ENCODE measurements at places on chromosomes 1 and 21.

DNA sequence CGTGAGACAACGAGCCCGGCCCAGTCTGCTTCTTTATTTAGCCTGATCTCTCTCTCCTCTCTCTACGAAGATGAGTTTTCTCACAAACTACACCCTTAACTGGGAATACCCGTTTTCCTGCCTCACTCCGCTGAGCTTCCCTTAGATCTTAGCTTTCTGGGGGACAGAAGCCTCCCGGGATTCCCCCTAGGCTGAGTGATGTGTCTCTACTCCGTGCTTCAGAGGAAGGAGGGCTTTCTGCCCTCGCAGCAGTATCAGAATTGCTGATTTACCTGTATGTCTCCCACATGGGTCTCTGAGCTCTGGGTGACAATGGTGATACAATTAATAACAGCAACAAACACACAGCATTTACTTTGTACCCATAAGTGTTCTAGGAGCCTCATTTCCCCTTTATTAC, 1.0 kb downstream of the ZBTB17 start:
- no peak for DNase-seq

- no peak for DNase-seq
These were observed 221.2 kb downstream of the DISC1 start for GRCh38 chr1:231847612-231848397.

- no peak for DNase-seq
These were observed 21.5 kb downstream of the MAP3K7CL start for GRCh38 chr21:29151931-29152330.

DNA sequence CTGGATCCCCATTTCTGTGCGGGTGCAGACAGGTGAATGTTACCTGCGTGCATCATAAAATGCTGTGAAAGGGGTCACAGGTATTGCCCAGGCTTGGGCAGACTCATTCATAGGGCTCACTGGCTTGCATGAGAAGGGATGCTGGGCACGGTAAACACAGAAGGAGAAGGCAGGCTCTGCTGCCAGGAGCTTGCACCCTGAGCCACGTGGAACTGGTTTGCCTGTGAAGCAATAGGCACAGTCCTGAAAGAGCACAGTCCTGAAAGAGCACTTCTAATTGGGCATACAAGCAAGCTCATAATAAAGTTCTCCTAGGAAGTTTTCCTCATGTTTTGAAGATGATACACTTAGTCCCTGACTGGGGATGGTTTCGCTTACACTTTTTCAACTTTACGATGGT, 40.9 kb downstream of the GALNT2 start:
- DNase-seq: no peak

GRCh38 chr1:97505816-97506215, 415.0 kb downstream of the DPYD start:
- DNase-seq: no peak

- no peak for DNase-seq
These were observed 31.4 kb downstream of the SLC30A7 start for GRCh38 chr1:100927276-100927675.

DNA sequence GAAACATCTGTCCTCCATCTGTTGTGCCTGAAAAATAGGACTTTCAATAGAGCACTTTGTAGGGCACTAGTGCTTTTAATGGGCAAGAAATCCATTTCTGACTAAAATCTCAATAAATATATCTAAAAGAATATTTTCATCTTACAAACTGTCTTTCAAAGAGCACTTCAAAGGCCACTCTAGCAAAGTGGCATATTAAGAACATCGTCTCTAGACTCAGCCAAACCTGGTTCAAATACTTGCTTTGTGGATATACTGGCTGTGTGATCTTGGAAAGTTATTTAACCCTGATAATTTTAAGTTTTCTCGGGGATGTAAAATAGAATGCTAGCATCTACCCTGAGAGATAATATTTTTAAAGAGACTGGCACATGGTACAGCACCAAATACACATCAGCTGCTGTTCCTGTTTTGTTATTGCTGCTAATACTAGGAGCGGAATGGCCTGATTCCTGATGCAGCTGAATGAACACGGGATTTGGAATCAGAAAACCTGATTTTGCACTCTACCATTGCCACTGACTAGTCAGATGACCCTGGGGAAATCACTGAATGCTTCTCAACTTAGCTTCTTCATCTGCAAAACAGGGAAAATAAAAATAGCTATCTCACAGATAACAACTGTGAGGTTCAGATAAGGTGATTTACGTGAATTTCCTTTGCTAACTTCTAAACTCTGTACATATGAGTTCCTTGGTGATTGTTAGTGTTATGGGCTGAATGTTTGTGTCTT, 25.2 kb upstream of the LRRC8C start:
- DNase-seq: no peak

DNA sequence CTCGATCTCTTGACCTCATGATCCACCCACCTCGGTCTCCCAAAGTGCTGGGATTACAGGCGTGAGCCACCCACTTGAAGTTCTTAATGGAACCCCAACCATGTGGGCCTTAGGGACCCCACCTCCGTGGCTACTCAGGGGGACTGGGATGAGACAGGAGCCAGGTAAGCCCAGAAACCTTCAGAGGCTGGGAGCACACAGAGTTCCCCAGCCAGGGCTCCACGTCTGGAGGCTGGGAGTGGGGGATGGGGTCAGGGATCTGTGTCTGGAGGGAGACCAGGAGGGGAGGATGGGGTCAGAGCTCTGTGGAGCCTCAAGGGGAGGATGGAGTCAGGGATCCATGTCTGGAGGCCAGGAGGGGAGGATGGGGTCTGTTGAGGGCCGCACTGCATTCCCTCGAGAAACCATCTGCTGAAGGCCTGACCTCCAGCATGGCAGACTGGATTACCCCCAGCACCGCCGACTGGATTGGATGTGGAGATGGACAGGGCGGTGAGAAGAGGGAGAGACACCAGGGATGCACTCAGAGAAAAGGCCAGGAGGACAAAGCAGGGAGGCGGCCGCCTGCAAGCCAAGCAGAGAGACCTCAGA, 2.1 kb upstream of the FTCD start:
- no peak for DNase-seq

DNA sequence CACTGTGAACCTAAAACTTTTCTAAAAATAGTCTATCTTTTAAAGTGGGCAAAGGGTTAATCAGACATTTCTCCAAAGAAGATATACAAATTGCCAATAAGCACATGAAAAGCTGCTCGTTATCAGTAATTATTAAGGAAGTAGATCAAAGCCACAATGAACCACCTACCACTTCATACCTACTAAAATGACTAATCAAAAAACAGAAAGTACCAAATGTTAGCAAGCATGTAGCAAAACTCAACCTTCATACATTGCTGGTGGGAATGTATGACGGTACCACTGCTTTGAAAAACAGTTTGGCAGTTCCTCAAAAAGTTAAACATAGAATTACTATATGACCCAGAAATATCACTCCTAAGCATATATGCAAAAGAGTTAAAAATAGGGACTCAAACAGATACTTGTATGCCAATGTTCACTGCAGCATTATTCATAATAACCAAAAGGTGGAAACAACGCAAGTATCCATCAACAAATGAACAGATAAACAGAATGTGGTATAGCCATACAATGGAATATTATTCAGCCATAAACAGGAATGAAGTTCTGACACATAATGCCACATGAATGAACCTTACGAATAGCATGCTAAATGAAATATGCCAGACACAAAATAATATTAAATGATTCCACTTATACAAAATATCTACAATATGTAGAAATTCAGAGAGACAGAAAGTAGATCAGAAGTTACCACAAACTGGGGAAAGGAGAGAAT, 21.1 kb downstream of the CDC42BPA start:
- DNase-seq: no peak

- DNase-seq: no peak
These were observed 167.9 kb upstream of the IRF2BP2 start for GRCh38 chr1:234777856-234778220.

GRCh38 chr1:231757101-231757404, 130.5 kb downstream of the DISC1 start:
- no peak for DNase-seq

- no peak for DNase-seq
These were observed 78.6 kb upstream of the RGS2 start for GRCh38 chr1:192730198-192730597.
